Effector memory CD4-positive, alpha-beta T cell (primary cell): ENCODE measurements at places on chromosomes 12 and 14.

DNA sequence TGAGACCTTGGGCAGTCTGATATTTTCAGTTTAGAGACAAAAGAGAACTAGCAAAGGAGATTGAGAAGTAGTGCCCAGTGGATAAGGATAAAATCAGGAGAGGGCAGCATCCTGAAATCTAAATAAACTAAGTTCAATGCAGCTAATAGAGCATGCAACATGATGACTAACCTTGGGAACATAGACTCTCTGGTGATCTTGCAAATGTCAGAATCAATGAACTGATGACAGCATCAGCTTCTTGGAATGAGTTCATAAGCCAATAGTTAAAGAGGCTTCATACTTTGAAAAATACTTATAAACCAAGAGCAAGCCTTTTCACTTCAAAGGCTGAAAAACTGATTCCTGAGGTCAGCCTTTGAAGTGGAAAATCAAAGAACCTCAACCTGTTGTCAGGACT is 8.2 kb downstream of the TAS2R19 start:
- no peak for DNase-seq

DNA sequence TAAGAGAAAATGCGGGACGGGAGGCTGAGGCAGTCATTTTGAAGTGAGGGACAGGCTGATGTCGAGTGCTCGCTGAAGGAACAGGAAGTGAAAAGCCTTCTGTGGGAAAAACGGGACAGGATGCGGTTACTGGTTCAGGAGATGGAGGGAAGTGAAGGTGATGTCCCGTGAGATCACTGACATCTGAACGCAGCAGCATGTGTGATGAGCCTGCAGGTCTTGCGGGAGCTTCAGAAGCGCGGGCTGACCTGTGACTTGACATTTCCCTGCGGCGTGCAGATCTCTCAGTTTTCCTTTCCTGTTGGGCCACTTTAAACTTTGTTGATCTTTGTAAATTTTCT is 77.8 kb downstream of the DDX51 start:
- DNase-seq, result no peak

DNA sequence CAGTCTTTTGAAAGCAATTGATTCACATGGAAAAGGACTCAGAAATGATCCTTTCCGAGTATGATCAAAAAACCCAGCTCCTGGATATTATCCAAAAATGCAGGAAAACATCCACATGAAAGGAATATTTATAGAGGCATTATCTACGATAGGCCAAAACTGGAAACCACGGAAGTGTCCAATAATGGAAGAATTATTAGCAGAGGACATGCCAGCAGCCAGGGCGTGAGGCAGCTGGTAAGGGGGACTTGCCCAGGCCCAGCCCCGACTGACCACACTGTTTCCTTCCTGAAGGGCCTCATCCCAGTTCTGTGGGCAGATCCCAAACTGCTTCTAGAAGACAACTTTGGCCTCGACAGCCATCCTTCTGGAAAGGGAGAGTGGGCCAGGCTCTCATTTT is 20.5 kb downstream of the ACTN1 start:
- DNase-seq, result no peak

DNA sequence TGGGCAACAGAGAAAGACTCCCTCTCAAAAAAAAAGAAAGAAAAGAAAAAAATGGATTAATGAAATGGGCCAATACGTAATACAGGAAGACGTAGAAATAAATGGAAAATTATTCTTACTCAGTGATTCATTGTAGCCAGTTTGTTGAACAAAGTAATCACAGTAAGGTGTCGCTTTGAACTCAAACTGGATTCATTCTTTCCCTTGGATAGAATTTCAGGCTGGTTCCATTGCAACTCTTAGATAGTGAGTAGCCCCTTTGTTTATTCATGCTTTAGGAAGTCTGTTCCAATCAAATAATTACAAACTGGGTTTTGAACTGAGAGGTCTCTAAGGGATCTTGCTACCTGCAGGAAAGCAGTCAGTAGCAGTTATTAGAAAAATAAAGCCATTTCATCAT is 42.3 kb upstream of the PAPOLA start:
- DNase-seq, result no peak

GRCh38 chr12:132490422-132491137 is 629 bp downstream of the FBRSL1 start:
- no peak for DNase-seq

DNA sequence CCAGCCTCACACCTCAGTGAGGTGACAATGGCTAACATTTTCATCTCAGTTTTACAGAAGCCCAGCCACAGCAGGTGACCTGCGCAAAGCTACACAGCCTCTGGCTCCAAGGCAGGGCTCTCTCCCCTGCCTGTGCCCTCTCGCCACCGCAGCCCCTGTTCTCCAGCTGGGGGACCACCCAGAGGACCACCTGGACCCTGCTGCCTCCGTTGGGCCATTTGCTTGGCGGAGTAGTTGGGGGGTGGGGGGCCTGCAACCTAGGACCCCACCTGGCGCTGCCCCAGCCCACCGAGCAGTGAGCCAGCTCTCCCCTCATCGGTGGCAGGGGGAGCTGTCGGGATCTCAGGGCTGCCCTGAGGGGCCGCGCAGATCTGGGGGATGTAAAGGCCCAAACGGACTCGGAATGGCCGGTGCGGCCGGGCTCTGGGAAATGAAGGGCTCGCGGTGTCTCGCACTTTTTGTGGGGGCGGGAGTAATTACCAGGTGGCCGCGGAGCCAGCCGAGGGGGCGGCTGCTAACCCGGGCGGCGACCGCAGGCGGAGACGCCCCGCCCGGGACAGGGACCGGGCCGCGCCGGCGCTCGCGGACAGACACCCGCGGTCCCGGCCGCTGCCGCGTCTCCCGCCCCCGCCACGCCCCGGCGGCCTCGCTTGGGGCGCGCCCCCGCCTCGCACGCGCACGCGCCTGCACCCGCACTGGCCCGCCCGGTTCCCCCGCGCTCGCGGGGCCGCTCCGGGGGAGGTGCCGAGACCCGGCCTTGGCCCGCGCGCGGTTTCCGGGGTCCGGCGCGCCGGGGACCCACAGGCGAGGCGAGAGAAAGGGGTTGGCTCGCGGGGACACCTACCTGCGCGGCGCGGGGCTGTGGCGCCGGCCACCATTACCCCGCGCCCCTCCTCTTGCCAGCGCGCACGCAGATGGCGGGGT is 8.6 kb upstream of the GPR68 start:
- no peak for DNase-seq

DNA sequence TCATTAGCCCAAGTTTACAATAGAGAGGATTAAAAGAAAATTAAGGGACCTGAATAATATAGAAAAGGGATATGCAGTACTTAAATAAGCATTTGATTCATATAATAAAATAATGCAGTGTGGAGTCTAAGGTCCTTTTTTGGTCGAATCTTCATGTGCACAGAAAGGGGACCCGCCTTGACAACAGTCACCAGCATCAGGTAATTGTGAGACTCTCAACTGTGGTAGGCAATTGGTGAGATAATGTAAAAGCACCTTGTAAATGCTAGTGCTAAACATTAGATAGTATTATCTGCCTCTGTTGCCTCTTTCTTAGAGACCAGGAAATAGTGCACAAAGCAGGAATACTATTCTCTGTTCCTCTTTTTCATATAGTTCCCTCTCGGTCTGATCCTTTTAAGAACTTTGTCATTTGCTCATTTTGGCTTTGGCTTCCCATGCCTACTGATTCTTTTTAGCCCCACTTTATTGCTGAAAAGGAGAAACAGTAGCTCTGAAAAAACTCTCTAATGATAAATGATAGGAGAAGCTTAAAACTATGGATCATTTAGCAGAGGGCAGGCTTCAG is 17.5 kb downstream of the CHPT1 start:
- DNase-seq, result no peak

GRCh38 chr12:68031174-68031573 is 41.9 kb downstream of the IFNG-AS1 start:
- DNase-seq, result no peak

GRCh38 chr12:90502070-90502469 is 452.9 kb downstream of the CCER1 start:
- DNase-seq, result no peak

DNA sequence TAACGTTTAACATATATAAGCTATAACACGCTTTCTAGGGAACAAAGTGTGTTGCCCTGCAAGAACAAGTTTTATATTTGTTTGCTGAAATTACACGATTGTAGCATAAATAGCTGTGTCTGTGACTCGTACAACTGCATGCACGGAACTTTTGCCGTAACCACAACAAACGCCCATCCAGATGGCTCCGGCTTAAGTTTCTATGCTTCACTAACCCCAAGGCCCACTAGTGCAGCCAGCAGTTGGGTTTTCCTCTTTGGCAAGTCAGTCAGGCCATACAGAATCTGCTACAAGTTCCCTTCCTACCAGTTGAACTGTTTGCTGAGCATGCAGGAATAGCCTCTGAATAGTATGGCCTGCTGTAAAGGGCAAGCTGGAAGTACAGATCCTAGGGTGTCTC is 12.1 kb downstream of the CSRP2 start:
- no peak for DNase-seq

DNA sequence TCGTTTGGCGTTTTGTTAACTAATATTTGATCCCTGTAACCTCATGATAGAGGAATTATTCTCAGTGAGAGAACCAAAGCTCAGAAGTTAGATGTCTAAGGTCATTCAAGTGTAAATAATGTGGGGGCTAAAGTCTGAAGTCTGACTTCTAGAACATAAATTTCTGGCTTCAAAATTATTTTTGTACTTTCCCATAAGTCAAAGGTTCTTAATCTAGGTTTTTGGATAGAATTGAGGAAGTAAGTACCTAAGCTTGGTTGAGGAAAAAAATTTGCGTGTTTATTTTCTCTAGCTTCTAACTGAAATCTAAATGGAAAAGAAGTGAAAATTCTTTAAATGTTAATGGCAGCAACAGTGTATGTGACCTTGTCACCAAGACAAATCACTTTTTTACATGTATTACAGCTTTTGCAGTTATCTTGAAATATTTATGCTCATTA is 2.3 kb downstream of the LARP4 start:
- DNase-seq, result no peak

DNA sequence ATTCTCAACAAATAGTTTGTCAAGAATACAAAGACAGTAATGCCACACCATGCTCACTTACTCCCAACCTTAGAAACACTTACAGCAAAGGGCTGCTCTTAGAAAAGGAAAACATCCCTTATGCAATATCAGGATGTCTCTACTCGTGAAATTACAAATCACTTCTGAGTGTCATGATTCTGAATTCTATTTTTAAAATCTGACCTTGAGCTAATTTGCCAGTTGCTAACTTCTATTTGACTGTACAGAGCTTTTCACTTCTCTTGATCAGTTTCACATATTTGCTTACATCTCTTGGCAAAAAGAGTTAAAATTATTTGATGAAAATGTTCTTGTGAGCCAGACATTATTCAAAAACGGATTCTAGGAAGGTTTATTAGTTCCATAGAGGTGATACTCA is 136.7 kb upstream of the SLC35F4 start:
- DNase-seq, result no peak

DNA sequence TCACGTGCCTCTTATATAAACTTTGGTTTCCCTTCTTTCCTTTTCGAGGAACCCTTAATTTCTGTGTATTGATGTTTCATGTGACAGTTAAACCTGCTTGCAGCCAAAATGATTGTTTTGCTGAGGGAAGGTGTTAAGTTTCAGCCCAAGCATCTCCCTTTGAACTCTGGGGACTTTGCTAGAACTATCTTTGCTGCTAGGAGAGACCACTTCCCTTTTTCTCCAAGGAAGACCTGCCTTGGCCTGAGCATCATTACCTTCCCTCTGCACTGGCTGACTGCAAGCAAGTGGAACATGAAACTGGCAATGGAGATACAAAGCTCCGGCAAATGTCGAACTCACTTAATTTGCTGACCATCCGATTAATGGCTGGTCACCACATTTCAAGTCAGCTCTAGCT is 192.8 kb downstream of the GRIN2B start:
- no peak for DNase-seq
